ENCODE measurements at places on chromosomes 16 and 17.

DNA sequence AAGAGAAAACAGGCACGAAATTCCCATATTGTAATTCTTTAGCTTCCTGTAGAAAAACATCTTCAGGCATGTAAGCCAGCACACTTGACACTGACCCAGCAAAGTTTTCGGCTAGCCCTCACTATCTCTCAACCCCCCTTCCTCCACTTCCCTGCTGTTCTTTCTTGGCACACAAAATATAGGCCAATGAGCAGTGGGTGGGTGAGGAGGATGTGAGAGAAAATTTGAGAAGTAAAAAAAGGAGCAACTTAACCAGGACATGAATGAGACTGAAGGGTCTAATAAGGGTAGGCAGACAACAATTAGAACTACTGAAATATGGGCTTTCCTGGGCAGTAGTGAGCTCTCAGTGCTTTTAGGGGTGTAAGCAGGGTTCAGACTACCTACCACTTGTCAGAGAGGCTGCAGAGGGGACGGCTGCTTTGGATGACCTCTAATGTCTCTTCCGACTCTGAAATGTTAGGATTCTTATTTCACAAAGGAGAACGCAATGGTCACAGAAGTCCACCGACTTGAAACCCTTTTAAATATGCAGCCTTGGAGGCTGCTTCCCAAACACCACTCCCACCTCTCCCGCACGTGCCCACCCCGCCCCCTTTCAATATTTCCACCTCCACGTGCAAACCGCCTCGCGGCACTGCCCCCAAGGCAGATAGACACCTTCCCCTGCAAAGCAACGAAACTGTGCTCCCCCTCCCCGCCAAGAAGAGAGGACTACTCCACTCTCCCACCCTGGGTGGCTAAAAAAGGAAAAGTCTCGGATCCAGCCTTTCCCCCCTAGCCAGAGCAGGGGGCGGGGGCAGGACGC, 889 bp downstream of the MBTD1 start:
- DNase-seq: peak; percentile 39

DNA sequence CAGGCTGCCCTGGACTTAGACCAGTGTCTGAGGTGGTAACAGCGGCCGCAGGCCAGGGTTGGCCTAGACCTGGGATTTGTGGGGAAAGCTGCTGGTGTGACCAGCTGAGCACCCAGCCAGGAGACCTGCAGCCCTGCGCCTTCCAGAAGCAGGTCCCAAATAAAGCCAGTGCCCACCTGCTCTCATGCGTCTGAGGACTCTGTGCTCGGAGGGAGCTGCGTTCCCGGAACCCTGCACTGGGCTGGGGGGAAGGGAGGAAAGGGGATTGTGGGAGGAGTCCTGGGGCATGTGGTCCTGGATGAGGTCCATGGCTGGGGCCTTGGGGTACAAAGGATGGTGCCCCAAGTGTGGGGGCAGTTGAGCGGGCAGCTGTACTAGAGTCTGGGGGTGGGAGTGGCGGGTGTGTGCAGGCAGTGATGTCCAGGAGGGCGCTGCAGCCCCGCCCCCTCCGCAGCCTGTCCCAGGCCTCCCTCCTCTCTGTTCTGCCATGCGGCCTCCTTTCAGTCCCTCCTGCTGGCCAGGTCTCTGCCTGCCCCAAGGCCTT, 1.8 kb upstream of the NECAB2 start:
- DNase-seq: no peak

DNA sequence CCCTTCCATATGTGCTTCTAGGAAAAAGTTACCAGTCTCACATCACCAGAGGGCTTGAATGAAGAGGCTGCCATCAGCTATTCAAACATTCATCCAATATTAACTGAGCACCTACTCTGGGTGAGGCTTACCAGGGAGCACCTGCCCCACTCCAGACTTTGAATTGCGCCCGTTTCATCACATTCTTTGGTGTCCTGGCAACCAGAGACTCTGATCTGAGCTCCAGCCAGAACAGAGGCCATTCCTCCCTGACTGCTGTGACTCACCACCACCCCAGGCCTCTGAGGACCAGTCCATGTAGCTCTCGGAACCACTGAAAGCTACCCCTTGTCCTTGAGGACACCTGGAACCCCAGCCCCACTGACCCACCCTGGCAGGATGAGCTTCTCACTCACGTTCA, at the start of gene C16orf96:
C16orf96 (plus strand) TSS at position 229 of the 400 bp plus-strand sequence; CDS start at position 379, 150 bp downstream.
- DNase-seq: no peak

- no peak for DNase-seq
Measured at GRCh38 chr17:74185571-74186185, 17.8 kb upstream of the RPL38 start.

DNA sequence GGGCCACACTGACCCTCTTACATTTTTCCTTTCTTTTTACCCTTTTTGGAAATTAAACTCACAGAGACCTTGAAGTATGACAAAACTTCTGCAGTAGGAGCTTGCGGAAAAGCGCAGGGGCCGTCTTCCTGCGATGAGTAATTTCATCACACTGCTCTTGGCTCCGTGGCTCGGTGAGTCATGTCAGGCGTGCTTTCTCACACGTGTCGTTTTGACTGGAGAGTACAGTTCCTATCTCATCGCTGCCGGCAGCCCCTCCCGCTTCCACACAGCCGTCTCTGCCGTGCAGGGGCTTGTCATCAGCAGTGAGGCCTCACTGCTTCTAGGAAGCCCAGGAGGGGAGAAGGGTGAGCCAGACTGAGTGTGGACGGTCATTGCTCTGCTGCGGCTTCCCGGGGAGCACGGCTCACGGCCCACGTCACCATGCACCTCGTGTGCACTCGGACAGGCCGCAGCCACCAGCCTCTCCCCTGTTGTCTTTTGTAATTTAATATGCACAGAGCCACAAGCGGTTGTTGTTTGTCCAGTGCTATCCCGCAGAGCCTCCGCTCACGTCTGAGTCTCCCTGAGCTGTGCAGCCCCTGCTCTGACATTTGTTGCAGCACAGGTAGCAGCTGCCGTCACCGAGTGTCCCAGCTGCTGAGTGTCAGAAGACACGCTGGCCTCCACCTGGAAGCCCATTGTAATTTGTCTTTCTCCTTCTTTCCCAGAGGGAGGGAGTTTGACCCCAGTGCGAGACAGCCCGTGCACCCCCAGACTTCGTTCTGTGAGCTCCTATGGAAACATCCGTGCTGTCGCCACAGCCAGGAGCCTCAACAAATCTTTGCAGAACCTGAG, 99.4 kb upstream of the CHMP6 start:
- peak; percentile 97 for DNase-seq

GRCh38 chr16:89031715-89032659, 55.0 kb upstream of the CBFA2T3 start:
- peak; percentile 30 for DNase-seq

DNA sequence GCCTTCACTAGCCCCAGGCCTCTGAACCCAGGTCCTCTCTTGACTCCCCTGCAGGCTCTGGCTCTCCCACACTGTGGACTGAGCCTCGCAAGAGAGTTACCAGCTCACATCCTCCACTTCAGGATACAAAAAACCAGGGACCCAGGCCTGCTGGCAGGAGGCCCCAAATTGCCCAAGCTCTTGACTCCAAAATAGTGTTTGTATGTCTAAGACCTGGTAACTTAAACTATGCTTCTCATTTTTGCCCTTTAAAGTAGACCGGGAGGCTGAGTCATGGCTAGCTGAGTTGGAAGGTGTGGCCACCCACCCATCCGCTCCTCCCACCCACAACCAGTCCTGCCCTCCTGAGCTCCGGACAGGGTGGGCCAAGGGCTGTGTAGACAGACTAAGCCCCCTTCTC, 250.0 kb downstream of the SOX9 start:
- DNase-seq: no peak

DNA sequence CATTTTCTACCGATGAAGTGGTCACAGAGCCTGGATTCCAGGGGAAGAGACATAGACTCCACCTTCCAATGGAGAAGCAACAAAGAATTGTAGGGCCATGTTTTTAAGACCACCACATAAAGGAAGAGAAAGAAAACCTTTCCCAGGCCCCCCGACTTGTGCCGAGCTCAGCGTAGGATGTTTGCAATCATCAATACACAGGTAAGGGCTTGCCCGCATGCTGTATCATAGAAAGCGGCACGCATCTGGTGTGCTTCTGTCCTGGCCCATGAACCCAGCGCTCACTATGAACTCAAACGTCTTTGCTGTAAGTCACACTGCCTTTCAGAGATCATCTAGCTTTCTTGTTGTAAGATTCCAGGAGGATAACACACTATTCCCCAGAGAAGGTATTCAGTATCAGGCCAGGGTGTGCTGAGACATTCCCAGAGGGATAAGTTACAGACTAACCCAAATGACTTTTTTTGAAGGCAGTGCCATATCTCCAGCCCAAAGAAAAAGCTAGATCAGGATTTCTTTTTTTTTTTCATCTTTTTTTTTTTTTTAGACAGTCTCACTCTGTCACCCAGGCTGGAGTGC, 79.5 kb upstream of the RPL38 start:
- DNase-seq: no peak

DNA sequence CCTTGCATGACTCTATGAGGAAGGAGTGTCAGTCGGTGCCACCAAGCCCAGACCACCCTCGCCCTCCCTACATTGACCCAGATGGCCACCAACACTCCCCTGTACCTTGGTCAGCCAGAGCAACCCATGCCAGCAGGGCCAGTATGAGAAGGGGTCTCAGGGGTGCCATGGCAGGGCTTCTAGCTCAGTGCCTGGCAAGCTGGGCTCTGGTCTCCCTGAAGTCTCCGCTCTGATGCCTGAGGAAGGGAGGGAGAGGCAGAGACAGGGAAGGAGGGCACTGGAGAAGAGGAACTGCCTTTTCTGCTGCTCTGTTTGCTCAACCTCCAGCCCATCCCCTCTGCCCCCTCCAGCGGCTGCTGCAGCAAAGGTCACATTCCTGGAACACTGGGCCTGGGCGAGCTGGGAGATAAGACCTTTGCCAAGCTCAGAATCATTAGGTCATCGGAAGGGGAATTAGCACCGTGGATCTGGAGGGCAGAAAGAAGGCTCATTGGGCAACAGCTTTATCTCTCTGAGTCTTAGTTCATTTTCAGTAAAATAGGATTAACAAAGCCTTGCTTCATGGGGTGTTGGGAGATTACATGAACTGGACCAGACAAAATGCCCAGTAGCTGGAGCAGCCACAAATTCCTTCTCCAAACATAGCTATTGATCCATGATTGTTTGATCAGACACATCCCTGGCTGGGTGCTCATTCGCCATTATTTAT, at the start of gene VTN:
VTN (minus strand) TSS at position 273 of the 709 bp plus-strand sequence; CDS start at position 169, 104 bp downstream.
- peak; percentile 77 for DNase-seq

DNA sequence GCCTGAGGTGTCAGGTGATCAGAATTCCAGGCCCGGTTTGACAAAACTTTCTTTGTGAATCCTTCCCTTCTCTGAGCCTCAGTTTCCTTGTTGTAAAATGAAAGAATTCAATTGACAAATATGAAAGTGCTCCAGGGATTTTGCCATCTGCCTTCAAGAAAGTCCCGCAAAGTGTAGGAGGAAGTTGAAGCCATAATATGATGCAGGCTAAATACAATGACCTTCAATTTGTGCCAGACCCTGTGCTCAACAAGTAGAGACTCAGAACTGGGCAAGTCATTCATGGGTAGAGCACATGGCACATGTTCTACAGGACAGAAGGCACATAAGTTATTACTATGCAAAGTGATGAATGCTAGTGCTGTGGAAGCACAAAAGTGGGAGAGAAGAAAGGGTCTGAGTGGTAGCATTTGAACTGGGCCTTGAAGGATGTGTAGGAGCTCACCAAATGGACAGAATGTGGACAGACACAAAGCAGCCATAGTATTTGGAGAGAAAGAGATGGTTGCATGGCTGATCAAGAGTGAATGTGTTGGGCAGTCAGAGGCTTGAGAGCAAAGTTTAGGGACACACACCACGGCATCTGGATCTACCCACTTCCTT, 2.4 kb upstream of the SCIMP start:
- no peak for DNase-seq
